ENCODE measurements at places on chromosomes 5 and 9. TPM values are rescaled to one million over a fixed set of nuclear protein-coding genes. Genes with fewer than 3 reads are reported as not detected.

OTULINL gene
- 24.7 TPM for total RNA-seq

SLC1A1 gene
- total RNA-seq: 14.7 TPM

ENHO gene
- 0.71 TPM for total RNA-seq

RPS23 gene
- 2,313 TPM for total RNA-seq

ZDHHC12 gene
- total RNA-seq: 175 TPM

SKIC3 gene
- total RNA-seq: 36.8 TPM

LHX6 gene
- total RNA-seq: 0.05 TPM

PCSK1 gene
- total RNA-seq: 1.5 TPM

SLC4A9 gene
- not detected for total RNA-seq

TCF7 gene
- total RNA-seq: 5.2 TPM

MACROH2A1 gene
- total RNA-seq: 349 TPM

PCA3 gene
- not detected for total RNA-seq

GAS1 gene
- 8.9 TPM for total RNA-seq

SPATA9 gene
- 1.3 TPM for total RNA-seq

FRMPD1 gene
- total RNA-seq: not detected

TMEM250 gene
- 23.5 TPM for total RNA-seq

NPM1 gene
- 1,223 TPM for total RNA-seq

OR1J1 gene
- total RNA-seq: not detected

PCDHA5 gene
- not detected for total RNA-seq

EMB gene
- total RNA-seq: 1.3 TPM

PCDHB7 gene
- total RNA-seq: 2.1 TPM

PCDHGA1 gene
- 0.71 TPM for total RNA-seq
